Activated CD8-positive, alpha-beta T cell treated with anti-CD3 and anti-CD28 coated beads, Interleukin-2, amount 10 ng/mL, durations not matched to agents 7 days and 5 days (primary cell): ENCODE measurements at places on chromosomes 5 and 9. TPM values are rescaled to one million over a fixed set of nuclear protein-coding genes. Genes with fewer than 3 reads are reported as not detected.

DNA sequence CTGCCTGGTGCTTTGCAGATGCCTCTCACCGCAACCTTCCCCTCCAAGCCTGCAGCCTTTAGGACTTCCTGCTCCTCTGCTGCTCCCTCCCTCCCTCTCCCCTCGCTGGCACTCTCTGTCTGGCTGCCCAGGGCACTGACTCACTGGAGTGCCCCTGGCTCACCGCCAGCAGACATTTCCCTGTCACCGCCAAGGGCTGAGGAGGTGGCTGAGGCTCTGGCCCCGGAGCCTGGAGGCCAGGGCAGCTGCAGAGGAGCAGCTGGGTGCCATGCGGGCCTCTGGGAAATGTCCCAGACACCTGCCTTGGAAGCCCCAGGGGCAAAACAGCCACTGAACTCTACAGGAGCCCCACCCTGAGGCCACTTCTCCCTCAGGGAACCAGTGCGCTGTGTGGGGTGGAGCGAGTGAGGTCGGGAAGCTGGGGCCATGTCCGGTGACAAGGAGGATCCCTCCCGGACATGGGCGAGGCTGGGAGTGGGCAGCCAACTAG, 53.4 kb downstream of the TENT4A start:
- DNase-seq = peak; percentile 46

DNA sequence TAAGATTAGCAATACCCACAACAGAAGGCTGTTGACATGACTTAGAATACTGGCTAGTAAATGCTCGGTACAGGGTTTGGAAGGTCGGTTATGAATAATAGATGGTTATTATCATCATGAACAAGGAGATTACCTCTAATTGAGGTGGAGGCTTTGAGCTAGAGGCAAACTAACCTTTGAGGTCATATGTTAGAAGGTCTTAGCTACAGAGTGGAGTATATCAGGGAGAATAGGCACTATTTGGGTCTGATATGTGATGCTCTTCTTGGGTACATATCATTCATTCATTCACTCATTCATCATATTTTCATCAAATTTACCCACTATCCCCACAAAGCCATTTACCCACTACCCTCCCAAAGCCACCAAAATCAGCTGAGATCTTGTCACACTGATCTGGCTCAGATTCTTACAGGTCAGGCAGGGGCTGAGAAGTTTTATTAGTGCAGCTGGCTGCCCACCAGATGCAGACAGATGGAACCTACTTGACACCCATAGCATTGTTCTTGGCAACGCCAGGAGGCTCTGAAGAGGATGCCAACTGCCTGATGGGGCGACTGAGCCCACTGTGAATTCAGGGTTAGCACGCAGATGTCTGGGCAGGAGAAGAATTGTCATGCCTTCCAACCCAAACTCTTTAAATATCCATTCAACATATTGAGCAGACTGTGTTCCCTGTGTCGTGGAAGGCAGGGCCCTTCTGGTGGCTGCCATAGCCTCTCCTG, 90.2 kb upstream of the SH3PXD2B start:
- no peak for DNase-seq

DNA sequence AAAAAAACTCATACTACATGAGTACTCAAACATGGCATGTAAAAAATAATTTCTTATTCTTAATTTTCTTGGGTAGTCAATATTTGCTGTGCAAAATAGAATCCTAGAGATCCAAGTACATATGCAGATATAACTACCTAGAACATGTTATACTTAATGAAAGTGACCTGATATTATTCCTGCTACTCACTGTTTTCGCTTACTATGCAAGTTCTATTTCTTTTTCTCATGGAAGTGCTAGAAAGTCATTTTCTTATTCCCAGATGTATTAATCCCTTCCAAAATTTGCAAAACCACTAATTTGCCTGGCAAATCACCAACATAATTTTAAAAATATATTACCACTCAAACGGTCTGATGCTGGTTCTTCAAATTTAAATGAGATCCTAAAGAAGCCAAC, 19.2 kb upstream of the PLAC8L1 start:
- no peak for DNase-seq

PCDHB13 gene
- total RNA-seq = not detected

SHROOM1 gene
- 3.3 TPM for total RNA-seq

PKD2L2 gene
- not detected for total RNA-seq

SPATA31A3 gene
- not detected for total RNA-seq

ADGRD2 gene
- not detected for total RNA-seq
